NCI-H1092 (cell line): ENCODE measurements at places on chromosomes 3 and 15.

DNA sequence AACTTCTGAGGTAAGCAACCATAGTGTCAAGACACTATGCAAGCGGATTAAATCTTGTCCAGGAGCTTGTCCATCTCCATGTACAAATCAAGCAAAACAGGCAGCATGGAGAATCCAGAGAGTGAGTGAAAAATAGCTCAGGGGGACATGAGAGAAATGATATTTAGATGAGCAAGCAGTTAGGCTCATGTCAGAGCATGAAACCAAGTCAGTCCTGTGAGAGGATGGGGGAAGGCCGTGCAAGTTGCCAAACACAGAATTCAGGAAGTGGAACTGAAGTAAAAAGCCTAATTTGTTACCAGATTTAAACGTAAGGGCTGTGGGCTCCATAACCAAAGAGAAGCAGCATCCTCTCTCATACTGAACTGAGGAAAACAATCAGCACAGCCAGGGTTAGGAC is 995.9 kb downstream of the MCTP2 start:
- DNase-seq, result no peak

- no peak for DNase-seq
Observed at GRCh38 chr3:58612830-58613229, 35.6 kb upstream of the FAM107A start.

DNA sequence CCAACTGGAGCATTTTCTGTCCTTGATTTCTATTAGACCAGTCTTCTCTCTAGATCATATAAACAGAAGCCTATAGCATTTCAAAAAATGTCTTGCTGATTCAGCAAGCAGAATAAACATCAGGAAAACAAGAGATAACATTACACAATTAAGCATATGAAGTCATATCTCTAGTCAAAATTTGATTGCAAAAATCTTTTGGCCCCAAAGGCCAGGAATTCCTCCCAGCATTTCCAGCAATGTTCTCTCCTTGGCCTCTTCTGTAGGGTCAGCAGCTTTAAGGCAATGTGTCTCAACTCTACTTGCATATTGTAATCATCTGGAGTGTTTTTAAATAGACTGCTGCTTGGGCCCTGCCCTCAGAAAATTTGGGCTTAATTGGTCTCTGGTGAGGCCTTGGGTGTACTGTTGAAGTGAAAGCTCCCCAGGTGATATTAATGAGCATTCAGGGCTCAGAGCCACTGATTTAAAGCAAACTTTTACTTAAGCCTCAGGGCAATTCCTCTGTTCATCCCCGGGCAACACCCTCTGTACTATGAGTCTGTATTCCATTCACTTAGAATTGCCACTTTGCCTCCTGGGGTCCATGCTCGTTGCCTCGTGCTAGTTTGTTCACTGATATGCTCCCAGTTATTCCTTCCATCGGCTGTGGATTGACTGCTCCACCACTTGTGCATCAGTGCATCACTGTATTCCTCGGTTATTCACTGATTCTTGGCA is 1072.6 kb downstream of the ROBO2 start:
- DNase-seq, result no peak

- peak; percentile 35 for DNase-seq
Observed at GRCh38 chr3:30934208-30934550, 39.7 kb upstream of the GADL1 start.

DNA sequence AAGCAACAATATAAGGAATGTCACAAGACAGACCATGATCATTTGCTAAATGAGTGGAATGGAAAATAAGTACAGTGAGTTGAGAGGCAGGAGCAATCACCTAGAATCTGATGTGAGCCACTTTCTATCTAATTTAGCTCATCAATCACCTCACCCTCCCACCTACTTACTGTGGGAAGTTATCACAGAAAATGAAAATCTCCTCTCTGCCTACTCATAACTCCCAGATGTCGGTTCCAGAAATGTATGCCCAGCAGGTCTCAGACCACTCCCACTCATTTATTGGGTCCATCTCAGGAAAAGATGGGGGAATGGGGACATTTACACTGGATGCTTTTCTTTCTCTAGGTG is 270.9 kb downstream of the FHIT start:
- DNase-seq, result no peak

GRCh38 chr15:28182216-28182615 is 83.1 kb upstream of the OCA2 start:
- no peak for DNase-seq

DNA sequence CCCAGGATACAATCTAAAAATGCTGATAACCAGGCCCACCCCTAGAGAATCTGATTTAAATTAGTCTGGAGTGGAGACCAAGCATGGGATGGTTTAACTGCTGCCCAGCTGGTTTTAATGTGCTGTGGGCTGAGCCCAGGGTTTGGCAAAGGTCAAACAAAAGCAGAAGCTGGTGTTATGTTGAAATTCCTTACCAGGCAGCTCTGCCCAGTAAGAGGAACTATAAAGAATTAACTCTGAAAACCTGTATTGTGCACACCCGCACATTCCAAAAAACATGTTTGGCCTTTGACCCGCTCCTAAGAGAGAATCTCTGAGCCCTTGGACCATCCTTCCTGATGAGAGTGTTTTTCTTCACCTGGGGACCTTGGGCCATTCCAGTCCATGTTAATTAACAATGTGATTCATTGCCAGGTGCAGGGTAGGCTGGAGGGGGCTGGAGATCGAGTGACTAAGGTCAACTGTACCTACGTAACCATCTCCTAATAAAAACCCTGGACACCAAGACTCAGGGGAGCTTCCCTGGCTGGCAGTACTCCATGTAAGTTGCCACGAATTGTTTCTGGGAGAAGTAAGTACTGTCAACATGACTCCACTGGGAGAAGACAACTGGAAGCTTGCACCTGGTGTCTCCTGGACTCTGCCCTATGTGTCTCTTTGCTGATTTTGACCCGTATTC is 10.9 kb downstream of the CCDC13 start:
- DNase-seq, result no peak

GRCh38 chr3:176428552-176428951 is 768.7 kb downstream of the TBL1XR1 start:
- no peak for DNase-seq

DNA sequence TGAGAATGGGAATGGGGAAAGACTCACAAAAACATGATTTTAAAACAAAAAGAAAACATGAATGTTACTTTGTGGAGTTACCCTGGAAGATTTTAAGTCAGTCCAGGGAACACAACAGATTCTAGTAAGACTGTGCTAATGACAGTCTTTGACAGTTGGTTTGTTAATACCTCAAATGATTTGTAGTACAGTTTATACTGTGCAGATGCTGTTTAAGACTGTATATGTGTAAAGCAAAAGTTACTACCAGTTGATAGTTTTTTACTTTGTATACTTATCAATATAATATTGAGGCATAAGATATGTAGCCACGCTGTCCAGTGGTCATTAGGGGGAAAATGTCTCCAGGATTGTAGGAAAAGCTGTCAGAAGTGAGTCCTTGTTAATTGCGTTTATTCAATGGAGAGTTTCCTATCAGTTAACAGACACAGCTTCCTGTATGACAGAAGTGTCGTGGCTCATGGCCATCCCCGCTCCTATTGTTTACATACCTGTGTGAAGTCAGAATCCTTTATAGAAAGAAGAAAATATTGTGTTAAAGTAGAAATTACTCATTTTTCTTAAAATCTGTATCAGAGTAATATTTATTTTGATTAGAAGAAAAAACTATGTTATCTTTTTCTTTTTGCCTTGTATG is 36.0 kb downstream of the NKIRAS1 start:
- DNase-seq, result no peak

DNA sequence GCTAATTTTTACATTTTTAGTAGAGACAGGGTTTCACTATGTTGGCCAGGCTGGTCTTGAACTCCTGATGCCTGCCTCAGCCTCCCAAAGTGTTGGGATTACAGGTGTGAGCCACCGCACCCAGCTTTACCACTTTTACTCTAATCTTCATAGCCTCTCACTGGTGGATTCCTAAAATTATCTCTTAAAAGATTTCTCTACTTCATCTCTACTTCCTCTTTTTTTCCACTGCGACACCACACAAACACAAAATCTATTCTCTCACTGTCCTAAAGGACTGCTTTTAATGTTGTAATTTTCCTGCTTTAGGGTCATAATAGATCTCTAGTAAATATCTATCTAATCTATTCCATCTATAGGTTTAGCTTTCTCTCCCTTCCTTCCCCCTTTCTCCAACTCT is 34.0 kb upstream of the TBL1XR1 start:
- no peak for DNase-seq

- no peak for DNase-seq
Observed at GRCh38 chr3:51896607-51897305, 6.4 kb downstream of the IQCF1 start.

- DNase-seq, result no peak
Observed at GRCh38 chr3:37015642-37016041, 22.3 kb downstream of the MLH1 start.

GRCh38 chr3:30188713-30189112 is 417.7 kb upstream of the TGFBR2 start:
- peak; percentile 71 for DNase-seq

GRCh38 chr3:173750095-173750494 is 352.6 kb downstream of the NLGN1 start:
- DNase-seq, result no peak

DNA sequence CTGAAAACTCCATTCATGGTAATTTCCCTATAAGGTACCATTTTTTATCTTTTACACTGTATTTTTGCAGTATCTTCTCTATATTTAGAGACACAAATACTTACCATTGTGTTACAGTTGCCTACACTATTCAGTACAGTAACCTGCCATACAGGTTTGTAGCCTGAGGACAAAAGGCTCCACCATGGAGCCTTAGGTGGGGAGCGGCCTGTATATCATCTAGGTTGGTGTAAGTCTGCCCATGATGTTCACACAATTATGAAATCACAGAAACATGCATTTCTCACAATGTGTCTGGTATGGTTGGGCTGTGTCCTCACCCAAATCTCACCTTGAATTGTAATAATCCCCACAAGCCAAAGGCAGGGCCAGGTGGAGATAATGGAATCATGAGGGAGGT is 43.9 kb upstream of the LYSMD4 start:
- no peak for DNase-seq

DNA sequence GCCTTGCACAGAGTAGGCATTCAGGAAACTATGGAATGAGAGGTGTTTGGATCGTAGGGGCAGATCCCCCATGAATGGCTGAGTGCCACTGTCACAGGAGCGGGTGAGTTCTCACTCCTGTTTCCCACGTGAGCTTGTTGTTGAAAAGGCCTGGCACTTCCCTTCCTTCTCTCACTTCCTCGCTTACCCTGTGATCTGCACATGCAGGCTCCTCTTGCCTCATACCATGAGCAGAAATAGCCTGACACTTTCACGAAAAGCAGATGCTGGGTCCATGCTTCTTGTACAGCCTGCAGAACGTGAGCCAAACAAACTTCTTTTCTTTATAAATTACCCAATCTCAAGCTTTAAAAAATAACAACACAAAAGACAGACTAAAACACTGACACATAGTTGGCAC is 55.4 kb downstream of the AGBL1 start:
- DNase-seq, result no peak

GRCh38 chr3:126390751-126391150 is 4.0 kb upstream of the CFAP100 start:
- DNase-seq, result no peak

- no peak for DNase-seq
Observed at GRCh38 chr3:141070727-141071357, 19.7 kb downstream of the SPSB4 start.

DNA sequence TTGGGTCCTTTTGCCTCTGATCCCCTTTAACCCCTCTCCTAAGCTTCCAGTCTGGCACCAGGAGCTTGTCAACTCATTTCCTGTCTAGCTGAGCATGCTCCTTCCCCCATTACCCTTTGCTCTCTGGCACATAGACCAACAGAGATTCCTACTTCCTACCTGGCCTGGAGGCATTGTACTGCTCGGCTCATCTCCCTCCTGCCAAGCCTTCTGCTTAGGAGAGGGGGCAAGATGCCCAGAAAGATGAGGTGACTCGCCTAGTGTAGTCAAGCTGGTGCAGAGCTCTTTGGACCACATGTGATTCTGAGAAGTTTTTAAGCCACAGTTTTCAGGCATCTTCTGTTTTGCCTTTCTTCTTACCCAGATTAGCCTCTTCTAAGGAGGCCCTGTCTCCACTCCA is 95.4 kb downstream of the ZNF621 start:
- no peak for DNase-seq

DNA sequence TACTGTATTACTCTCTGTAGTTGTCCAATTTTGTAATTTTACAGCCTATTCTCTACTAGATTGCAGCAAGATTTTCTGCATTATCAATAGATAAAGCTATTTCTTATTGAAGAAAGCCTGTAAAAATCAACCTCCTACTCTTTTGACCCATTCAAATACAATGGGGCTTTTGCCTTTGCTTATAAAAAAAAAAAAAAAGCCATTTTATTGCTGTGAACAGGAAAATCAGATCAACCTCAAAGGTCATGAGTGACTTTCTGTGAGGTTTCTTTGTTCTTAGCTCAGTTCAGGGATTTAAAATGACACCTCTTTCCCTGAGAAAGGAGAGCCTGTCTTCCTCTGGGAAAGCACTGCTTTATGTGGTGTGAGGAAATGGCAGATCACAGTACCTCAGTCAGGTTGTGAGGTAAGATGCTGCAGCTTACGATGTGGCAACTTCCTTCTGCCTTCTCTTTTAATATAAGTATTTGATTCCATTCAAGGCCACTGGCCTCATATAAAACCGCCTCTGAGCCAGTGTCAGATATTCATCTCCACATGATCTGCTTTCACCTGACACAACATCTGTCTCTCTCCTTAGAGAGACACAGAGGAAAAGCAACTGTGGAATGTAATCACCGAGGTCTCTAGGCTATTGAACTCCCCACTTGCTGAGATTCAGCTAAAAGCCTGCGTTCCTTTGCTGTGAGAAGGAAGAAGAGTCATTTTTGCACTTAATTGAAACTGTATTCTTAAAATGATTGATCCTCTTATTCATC is 161.5 kb upstream of the MB21D2 start:
- DNase-seq, result no peak

DNA sequence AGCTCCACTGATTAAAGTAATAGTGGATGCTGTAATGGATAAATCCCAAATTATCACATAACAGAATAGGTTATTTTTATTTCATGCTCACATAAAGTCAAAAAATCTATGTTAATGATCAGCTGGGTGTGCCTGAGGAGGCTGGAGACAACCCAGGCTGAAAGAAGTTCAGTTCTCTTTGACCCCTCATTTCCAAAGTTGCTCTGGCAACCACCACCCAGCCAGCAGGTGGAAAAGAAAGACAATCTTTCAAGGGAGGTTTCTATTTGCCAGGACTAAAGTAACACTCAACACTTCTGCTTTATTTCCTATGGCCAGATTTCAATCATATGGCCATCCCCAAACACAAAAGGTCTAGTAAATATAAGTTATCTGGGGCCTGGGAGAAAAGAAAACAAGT is 48.8 kb upstream of the ANKRD28 start:
- no peak for DNase-seq

DNA sequence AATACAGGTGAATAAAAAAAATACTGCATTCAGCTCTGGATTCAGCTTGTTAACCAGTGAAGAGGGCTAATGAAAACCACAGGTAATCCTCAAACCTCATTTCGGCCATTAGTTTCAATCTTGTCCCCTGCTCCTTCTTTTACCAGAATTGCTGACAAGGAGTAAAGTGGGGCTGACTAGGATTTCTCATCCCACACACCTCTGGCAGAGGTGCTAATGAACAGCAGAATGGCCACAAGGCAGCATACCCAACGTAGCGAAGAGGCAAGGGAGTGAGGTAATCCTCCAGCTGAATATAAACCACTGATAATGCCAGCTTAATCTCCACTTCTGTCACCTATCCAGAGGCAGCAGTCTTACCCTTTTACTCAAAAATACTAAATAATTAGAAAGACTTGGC is 248.8 kb upstream of the CDIN1 start:
- DNase-seq, result no peak

- DNase-seq, result no peak
Observed at GRCh38 chr15:79283252-79284048, 928 bp downstream of the ANKRD34C start.

GRCh38 chr15:35141743-35142471 is 56.8 kb upstream of the NANOGP8 start:
- no peak for DNase-seq
